ENCODE measurements at places on chromosomes 6 and 20. TPM values are rescaled to one million over a fixed set of nuclear protein-coding genes. Genes with fewer than 3 reads are reported as not detected.
A peak's percentile ranks its signal among the peaks of the same experiment; 100 is the strongest.

GRCh38 chr20:43977252-43977651, 62.6 kb downstream of the TOX2 start:
- H3K4me1 ChIP-seq = no peaks in the 10 kb centered on the region
- no peak for DNase-seq
- peaks cover 1% of the 10 kb centered on the region for H3K27me3 ChIP-seq
- no peak overlapping the region for H3K27ac ChIP-seq
- H3K4me3 ChIP-seq = no peak overlapping the region
- H3K36me3 ChIP-seq = no peaks in the 10 kb centered on the region

Gene CGA
- not detected for total RNA-seq

Gene CDH22
- 7.9 TPM for total RNA-seq

GRCh38 chr6:147142684-147143245, 61.5 kb upstream of the STXBP5 start:
- H3K36me3 ChIP-seq = no peaks in the 10 kb centered on the region
- no peak for DNase-seq
- no peak overlapping the region for H3K4me3 ChIP-seq
- no peak overlapping the region for H3K27ac ChIP-seq

Gene C20orf96
- 61.1 TPM for total RNA-seq

Gene CDH26
- 0.76 TPM for total RNA-seq

Gene MCHR2
- total RNA-seq = not detected

Gene ADA
- total RNA-seq = 3.1 TPM

DNA sequence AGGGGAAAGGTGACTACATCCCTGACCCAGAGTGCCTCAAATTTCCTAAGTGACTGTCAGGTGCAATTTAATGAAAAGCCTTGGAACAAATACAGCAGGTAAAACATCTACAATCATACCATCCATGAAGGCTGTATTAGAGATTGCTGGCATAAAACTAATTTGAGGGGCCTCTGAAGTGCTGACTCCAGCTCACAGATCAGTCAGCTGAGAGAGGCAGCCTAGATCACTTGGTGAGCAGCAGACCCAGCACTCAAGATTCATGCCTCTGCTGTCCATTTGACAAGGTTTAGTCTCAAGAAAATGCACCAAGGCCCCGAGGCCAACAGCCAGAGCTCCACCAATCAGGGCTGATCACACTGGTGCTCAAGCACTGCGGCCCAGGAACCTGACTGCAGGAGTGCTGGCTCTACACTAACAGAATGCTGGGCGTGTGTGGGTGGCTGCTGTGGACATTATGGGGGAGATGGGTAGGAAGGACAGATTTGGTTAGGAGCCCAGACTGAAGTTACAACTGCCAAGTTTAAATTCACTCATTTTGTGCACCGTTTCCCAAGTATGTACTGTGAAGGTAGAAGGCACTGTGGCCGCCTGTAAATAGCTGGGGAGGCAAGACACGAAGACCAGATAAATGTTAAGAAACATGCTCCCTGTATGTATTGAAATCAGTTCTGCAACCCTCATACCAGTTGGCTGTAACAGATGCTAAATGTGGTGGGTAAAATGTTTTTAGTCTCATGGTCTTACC, 28.2 kb downstream of the SNX5 start:
- H3K4me1 ChIP-seq = peaks cover 8% of the 10 kb centered on the region
- no peak overlapping the region for H3K27ac ChIP-seq
- no peaks in the 10 kb centered on the region for H3K36me3 ChIP-seq
- peaks cover 3% of the 10 kb centered on the region for H3K27me3 ChIP-seq

Gene XKR7
- 284 TPM for total RNA-seq

GRCh38 chr6:100763617-100764241, 117.4 kb downstream of the ASCC3 start:
- no peak overlapping the region for H3K27ac ChIP-seq
- no peaks in the 10 kb centered on the region for H3K27me3 ChIP-seq
- no peak for DNase-seq

Gene IMPG1
- total RNA-seq = 0.51 TPM

GRCh38 chr6:5481033-5481432, 219.7 kb downstream of the FARS2 start:
- peak; percentile 35 for DNase-seq
- H3K4me3 ChIP-seq = peak overlapping the region; percentile 59
- H3K27me3 ChIP-seq = peaks cover 2% of the 10 kb centered on the region
- H3K4me1 ChIP-seq = peaks cover 36% of the 10 kb centered on the region
- no peaks in the 10 kb centered on the region for H3K36me3 ChIP-seq

Gene BPIFA2
- not detected for total RNA-seq

- DNase-seq = no peak
- H3K27me3 ChIP-seq = peaks cover 2% of the 10 kb centered on the region
- no peaks in the 10 kb centered on the region for H3K36me3 ChIP-seq
- H3K4me1 ChIP-seq = no peaks in the 10 kb centered on the region
These were observed at the start of gene TREM1 for GRCh38 chr6:41286544-41287346. Gene TREM1, minus strand, starts transcription at chr6:41286682. Its CDS starts 27 bp downstream, at chr6:41286655.

DNA sequence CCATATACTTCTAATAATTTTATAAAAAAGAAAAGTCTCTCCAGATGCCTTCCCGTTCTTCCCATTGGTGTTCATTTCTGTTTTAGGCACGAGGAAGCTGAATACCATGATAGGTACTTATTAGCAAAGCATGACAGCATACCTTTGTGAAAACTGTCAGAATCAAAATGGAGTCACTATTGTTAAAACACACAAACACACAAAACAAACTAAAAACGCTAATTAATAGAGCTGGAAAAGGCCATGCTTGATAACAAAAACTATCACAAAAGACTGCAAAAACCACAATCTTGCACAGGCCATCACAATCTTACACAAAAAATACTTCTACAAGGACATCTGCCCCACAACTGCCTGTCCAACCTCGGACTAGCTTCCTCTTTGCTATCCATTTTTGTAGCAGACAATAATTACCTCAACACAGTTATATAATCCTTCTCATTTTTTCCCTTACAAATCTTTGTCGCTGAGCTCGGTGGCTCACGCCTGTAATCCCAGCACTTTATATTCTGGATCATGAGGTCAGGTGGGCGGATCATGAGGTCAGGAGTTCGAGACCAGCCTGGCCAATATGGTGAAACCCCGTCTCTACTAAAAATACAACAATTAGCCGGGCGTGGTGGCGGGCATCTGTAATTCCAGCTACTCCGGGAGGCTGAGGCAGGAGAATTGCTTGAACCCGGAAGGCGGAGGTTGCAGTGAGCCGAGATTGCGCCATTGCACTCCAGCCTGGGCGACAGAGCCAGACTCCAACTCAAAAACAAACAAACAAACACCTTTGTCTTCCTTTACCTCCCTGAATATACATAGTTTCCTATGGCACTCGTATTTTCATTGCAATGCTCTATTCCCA, 3.2 kb upstream of the ABT1 start:
- no peaks in the 10 kb centered on the region for H3K36me3 ChIP-seq
- H3K27me3 ChIP-seq = peaks cover 5% of the 10 kb centered on the region
- H3K27ac ChIP-seq = no peak overlapping the region

- DNase-seq = no peak
- H3K4me1 ChIP-seq = peaks cover 8% of the 10 kb centered on the region
- no peaks in the 10 kb centered on the region for H3K36me3 ChIP-seq
- H3K27ac ChIP-seq = no peak overlapping the region
- H3K4me3 ChIP-seq = no peak overlapping the region
- peaks cover 2% of the 10 kb centered on the region for H3K27me3 ChIP-seq
These were observed 7.9 kb downstream of the SLC4A11 start for GRCh38 chr20:3231116-3231515.

GRCh38 chr20:64107736-64108457, 532 bp upstream of the NPBWR2 start:
- no peaks in the 10 kb centered on the region for H3K36me3 ChIP-seq
- H3K4me3 ChIP-seq = peak overlapping the region; percentile 20
- peaks cover 12% of the 10 kb centered on the region for H3K4me1 ChIP-seq
- peak; percentile 17 for DNase-seq
- no peak overlapping the region for H3K27ac ChIP-seq

All from glutamatergic neuron (in vitro differentiated cells).